NCI-H2081 (cell line): ENCODE measurements at places on chromosomes 3 and 15.
A peak's percentile ranks its signal among the peaks of the same experiment; 100 is the strongest.

DNA sequence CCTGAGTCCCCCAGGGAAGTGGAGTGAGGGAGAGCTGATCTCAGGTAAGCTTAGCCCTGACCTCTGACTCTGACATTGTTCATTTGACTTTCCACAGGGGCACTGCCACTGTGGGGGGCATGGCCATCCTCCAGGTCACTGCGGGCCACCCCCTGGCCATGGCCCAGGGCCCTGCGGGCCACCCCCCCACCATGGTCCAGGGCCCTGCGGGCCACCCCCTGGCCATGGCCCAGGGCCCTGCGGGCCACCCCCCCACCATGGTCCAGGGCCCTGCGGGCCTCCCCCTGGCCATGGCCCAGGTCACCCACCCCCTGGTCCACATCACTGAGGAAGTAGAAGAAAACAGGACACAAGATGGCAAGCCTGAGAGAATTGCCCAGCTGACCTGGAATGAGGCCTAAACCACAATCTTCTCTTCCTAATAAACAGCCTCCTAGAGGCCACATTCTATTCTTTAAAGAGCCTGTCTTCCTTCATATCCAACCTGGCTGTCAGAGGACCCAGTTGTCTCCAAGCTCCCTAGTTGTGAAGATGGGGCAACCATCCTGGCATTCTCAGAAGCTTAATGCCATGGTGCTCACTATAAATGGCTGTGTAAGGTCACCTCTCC, 1.9 kb upstream of the DISP2 start:
- DNase-seq, result no peak

GRCh38 chr3:28139967-28140634, 101.3 kb upstream of the CMC1 start:
- no peak for DNase-seq

- DNase-seq, result no peak
Measured at GRCh38 chr15:51077221-51078153, 17.2 kb downstream of the TNFAIP8L3 start.

- DNase-seq, result no peak
Measured at GRCh38 chr3:25897019-25897418, 107.1 kb downstream of the OXSM start.

DNA sequence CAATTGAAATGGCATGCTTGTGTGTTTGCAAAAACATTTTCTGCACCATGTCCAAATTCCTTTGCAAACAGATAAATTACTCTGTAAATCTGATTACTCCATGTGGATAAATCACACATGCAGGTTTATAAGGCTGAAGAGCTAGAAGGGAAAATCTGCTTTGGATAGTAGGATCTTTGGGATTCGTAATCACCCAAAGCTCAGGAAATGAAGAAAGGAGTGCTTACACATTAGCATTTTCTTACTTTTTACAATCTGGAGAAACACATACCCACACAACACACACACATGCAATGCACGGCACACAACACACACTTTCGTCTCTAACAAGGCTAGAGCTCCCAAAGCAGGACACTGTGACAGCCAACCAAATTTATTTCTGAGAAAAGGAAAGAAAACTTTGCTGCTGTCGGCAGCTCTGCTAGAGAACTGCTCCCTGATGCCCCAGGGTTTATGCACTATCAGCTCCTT, 2.1 kb downstream of the LSAMP start:
- DNase-seq, result peak; percentile 73

DNA sequence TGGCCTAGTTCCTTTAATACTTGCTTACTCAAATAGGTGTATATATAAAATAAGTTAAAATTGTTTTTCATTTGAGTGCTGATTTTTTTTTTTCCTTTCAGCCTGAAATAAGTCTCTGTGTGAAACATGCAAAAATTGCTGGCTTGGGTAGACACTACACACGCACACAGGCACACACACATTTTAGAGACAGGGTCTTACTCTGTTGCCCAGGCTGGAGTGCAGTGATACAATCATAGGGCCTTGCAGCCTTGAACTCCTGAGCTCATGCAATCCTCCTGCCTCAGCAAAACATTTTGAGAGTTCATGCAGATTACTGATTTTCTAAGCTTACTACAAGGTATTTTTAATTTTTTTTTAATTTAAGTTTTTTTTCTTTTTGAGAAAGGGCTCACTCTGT, 12.7 kb upstream of the RFC4 start:
- no peak for DNase-seq

GRCh38 chr15:43376017-43376705, 5.3 kb downstream of the TUBGCP4 start:
- DNase-seq, result peak; percentile 28

DNA sequence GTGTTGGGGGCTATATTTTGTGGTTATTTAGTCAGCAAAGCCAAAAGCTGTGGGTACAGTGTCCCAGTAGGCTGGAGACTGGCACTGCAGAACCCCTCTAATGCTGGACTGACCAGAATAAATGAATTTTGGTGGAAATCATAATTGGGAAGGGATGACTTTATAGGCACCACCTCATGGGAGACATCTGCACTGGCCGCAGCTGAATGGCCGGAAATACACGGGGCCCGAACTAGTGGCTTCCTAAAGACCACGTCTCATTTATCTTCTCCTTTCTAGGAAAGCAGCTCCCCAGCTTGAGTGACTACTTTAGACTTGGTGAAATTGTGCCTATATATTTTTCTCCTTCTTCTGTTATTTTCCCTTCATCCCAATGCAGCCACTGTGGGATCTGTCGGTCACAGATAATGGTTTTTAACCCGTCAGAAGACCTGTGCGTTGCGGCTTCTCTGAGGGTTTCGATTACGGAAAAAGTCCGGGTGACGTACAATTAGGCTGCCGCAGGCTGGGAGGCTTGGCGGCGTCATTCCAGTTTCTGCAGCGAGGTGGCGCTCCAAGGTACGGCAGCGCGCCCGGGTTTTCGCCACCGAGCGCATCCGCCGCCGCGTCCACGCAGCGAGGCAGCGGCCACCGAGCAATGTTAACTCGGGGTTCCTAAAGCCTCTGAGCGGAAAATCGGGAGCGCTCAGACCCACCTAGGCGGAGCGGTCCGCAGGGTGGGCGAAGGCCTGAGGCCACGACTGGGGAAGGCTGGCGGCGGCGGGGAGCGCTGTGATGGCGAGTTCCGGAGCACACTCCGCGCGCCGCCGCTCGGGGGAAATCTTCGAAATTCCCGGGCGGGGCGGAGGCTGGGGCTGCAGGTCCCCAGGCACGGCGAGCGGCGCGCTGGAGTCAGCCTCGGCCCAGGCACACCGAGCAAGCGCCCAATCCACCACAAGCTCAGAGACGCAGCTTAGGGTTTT, 26.3 kb downstream of the NR2F2 start:
- peak; percentile 77 for DNase-seq

GRCh38 chr3:193560870-193561269, 6.2 kb upstream of the ATP13A4 start:
- peak; percentile 73 for DNase-seq

GRCh38 chr3:107446706-107447105, 69.5 kb downstream of the CCDC54 start:
- no peak for DNase-seq

DNA sequence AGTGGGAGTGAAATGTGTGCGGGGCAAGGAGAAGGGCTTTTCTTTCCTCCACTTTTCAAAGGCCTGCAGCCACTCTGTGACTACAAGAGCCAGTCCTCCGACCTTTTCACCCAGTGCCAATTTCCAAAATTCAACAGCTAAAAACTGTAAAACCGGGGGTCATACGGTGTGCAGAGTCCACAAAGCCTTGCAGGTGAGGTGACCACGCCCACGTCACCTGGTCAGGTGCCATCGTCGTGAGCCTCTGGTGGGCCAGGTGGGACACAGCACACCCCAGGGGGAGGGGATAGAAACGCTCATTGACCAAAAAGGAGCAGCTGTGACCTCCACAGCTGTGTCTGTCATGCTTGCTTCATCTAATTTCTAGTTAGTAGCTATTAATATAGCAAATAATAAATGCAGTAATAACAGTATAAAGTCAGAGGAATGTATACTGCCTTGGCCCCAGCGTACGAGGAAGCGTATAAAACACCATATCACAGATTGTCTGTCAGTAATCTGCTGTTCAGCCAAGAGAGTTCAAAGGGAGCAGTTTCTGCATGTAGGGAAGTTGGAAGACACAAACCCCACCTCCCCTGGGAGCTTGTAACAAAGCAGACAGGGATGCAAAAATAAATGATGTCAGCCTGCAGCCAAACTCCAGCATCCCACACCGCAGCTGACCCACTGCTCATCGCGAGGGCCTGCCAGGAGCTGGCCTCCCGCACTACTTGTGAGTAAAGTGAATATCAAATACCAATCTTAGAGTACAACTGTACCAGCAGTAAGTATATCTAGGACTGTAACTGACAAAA, 86.7 kb downstream of the VGLL4 start:
- no peak for DNase-seq

DNA sequence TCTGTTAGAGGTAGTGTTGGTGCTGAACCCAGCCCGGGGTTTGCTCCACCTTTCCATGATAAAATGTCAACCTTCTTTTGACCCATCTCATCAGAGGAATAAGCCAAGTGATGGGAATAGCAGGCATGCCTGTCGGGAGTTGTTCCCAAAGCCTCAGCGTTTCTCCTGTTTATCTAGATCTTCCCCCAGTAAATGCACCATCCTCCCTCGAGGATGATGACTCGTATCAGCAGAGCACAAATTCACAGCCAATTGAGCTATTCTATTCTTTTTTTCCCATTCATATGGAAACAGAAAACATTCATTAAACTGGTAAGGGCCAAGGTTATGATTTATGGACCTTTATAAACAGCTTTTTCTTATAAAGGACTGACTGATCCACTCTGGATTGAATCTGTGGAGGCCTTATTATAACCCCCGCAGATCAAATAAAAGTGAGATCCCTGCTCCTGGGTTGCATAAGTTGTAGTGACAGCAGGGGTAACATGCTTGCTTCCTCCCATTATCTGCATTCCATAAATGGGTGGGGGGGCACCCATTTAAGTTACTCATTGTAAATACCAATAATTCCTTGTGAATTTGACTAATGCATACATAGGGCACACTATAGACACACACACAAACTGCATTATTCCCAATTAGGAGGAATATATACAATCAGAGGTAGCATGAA, 207.3 kb downstream of the PLCL2 start:
- DNase-seq, result no peak

DNA sequence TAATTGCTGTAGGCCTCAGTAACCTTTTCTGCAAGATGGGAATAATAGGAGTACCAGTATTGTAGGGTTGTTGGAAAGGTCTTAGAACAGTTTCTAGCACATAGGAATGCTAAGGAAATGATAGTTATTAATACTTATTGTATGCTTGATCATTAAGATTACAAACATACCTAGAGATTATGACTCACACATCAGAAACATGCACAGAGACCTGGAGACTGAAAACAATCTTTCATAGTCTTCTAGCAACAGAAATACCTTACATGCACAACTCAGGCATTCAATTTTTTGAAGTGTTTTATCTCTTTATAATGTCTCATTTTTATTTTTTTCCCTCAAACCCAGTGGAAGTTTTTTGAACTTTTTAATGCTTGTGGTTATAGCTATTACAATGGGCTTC, 104.4 kb upstream of the ZBTB20 start:
- no peak for DNase-seq

- DNase-seq, result no peak
Measured at GRCh38 chr3:38130631-38131065, 6.3 kb downstream of the ACAA1 start.

- DNase-seq, result no peak
Measured at GRCh38 chr15:29309139-29309538, 39.5 kb upstream of the NSMCE3 start.

- no peak for DNase-seq
Measured at GRCh38 chr3:99648101-99648500, 9.7 kb downstream of the COL8A1 start.

DNA sequence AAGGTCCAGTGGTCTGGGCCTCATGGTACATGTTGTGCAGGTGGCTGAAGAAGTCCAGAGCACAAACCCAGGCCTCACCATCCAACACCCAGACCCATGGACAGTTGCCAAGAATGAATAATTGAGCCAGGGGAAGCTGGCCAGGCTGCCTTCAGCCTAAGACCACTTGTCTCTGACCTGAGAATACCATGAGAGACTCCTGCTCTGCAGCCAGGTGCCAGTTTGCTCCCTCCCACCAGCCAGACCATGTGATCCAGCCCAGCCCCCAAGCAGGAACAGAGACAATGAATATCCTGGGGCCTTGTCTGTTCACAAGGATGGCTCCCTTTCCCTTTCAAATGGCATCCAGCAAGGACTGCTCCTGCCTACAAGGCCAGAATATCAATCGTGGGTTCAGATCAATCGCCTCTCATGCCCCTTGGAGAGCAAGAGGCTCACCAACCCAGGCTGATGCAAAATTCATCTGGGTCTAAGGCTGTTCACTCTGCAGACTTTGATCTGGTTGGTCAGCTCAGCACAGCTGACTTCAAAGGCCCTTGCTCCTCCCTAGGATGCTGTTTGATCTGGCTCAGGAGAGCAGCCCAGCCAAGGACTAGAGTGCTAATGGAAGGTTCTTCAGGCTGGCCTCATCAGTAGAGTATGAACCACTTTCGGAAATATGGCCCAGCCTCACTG, 13.4 kb downstream of the TRAIP start:
- no peak for DNase-seq
